HL-60 (cell line): ENCODE measurements at places on chromosomes 3 and 15.

DNA sequence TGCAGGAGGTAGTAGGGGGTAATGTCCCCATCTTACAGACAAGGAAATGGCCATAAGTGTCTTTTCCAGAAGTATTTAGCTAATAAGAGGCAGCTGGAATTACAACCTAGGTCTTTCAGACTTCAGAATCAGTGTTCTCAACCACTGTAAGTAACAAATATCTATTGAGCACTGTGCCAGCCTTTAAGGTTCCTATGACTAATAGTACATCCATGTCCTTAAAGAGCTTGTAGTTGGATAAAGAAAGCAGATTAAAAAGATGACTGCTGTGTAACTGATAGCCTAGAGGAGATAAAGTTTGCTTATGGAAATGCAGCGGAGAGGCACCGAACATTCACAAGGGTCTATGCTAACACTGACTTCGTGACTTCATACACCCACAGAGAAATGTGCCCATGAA lies 136.0 kb downstream of the KCNMB2 start:
- no peak for DNase-seq

GRCh38 chr3:129836381-129837064 lies 57.0 kb downstream of the TMCC1 start:
- no peak for DNase-seq

DNA sequence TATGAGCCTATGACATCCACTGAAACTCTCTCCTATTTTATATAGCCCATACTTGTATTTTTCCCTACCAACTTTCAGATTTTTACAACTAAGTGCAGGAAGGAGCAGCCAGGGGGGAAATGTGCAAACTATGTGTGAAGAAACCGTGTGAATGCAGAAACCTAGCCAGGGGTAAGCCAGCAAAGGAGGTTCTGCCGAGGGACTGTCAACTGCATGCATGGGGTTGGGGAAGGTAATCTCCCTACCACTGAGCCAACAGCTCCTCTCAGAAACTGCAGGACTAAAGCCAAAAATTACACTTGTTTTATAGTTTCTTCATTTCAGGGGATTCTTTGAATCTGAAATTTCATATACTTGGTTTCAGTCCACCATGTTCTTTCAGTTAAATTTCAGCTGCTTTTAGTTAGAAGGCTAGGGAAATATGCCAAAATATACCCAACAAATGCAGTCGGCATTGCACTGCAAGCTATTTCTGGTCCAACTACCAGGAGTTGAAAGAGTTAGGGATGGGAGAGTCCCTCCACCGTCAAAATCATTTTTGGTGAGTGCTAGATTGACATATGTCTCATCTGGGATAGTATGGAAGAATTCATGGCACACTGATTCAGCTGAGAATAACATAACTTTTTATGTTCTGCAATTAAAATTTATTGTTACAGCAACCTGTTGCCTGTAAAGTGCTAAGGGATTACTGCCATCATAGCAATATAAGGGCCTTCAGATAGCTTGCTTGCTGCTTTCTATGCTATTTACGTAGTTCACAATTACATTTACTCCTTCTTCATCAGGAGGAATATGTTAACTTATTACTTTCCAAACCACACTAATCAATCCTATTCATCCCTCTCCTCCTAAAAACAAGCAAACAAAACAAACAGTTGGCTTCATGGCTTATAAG lies 904.2 kb downstream of the ROBO1 start:
- DNase-seq: no peak

GRCh38 chr15:73746883-73747282 lies 6.3 kb downstream of the INSYN1 start:
- DNase-seq: no peak

GRCh38 chr3:99873269-99874102 lies 55.8 kb downstream of the CMSS1 start:
- DNase-seq: no peak

- DNase-seq: no peak
Measured at GRCh38 chr3:128435058-128435457, 31.6 kb downstream of the DNAJB8 start.

GRCh38 chr15:40055576-40056293 lies 16.8 kb upstream of the SRP14 start:
- DNase-seq: no peak

DNA sequence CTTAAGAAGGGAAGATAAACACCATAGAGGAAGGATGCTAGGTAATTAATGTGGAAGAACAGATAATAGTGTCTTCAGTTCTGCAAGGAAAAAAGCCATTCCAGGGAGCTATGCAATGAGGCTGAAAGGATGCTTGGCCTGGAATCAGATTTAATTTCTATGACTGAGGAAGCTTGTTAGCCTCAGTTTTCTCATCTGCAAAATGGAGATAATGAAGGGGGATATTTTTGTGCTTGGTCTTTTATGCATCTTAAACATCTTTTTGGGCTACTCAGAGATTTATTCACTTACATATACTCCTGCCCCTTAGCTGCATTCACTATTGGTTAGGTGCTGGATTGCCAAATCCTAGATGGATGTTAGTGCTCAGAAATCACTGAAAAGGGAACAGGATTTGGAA lies 16.7 kb downstream of the DNAJB11 start:
- DNase-seq: no peak

DNA sequence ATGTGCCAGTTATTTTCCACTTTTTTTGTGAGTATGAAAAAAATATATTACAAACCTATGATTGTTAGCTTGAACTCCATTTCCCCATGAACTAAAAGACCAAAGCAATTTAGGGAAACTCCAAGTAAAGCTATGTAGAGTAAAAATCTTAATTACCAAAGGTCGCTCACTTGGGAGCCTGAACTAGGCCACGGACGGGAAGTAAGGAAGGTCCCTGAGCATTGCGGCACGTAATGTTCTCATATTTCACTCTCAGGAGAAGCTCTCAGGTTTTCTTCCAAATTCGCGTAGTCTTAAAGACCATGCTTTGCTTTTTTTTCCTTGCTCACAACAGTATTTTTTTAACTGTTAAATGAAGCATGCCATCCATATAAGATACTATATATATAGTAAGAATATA lies 215.3 kb upstream of the RARB start:
- DNase-seq: no peak

DNA sequence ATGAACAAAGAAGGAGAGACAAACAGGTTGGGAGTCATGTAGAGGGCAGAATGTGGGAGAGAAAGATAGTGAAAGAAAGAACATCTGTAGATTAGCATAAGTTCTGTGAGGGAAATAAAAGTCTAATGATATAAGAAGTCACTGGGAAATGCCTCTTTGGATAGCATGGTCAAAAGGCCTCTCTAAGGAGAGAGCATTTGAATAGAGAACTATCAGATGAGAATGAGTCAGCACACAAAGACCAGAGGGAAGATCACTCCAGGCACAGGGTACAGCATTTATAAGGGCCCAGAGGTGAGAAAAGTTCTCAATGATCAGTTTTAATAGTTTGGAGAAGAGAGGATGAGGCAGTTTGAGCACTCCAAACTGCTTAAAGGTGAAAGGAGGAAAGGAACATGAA lies 7.9 kb upstream of the CPNE4 start:
- DNase-seq: no peak

GRCh38 chr3:172142864-172143451 lies 103.6 kb downstream of the FNDC3B start:
- no peak for DNase-seq

DNA sequence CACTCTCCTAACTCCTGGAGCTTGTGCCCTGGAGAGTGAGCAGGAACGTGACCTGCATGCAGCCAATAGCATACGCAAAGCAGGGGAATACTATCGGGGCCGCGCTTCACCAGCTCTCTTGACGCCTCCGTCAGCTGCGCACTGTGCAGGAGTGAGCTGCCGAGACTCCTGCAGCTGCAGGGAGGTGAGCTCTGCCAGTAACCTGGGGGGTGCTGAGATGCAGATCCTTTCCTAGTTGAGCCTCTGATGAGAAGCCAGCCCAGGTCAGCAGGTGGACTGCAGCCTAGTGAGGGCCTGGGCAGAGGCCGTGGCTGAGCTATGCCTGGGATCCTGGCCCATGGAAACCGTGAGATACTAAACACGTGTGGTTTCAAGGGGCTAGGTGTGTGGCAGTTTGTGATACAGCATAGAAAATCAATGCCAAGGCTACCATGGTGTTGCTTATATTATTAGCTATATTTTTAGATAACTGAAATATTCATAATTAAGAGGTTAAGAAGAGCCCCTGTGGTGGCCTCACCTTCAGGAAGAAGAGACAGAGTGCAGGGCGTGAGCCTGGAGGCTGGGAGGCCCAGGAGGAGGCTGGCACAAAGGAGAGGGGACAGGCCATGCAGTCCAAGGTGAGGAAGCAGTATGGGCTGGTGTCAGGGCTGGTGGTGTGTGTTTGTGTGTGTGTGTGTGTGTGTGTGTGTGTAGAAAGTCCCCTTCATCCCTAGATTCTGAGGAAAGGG lies 5.9 kb upstream of the DNAJB8 start:
- no peak for DNase-seq

- DNase-seq: no peak
Measured at GRCh38 chr15:48913141-48913540, 35.2 kb downstream of the EID1 start.

DNA sequence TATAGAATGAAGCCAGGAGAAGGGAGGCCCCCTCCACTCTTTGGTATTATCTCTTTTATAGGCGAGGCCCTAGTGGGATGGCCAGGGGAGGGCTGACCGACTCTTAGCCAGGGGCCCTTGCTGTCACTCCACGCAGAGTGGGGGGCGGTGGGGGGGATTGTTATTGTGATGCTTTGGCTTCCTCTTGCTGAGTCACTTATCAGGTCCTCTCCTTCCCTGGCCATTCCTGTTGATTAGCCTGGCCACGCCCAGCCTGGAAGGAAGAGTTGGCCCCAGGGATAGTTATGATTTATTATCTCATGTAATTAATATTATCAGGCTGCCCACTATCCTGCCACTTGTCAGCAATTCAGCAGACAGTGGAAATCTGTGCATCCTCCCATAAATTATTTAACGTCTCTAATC lies 25.5 kb upstream of the SKOR1 start:
- no peak for DNase-seq

- no peak for DNase-seq
Measured at GRCh38 chr3:153257673-153258351, 95.8 kb downstream of the RAP2B start.

- no peak for DNase-seq
Measured at GRCh38 chr3:14440531-14441239, 38.3 kb downstream of the SLC6A6 start.

DNA sequence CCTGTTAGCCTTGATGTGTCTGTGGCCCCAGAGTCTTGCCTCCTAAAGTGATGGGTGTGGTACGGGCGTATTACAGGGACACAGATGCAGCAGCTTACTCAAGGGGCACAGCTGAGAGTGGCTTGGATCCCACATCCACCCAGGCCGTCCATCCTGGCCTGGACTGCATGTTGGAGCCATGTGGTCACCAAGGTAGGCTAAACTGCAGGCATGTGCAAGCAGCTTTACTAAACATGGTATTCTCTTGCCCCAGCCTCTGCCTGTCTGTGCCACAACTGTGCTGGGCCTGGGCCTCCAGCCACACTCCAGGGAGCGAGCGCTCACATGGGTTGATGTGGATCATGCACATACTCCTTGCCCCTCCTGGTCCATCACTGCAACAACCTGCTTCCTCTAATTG lies 6.1 kb upstream of the GPR62 start:
- DNase-seq: no peak

GRCh38 chr3:153274561-153274960 lies 112.5 kb downstream of the RAP2B start:
- DNase-seq: no peak

GRCh38 chr3:63807961-63808565 lies 11.0 kb upstream of the C3orf49 start:
- peak; percentile 39 for DNase-seq

GRCh38 chr3:150770681-150771080 lies 7.7 kb upstream of the SIAH2 start:
- DNase-seq: no peak

DNA sequence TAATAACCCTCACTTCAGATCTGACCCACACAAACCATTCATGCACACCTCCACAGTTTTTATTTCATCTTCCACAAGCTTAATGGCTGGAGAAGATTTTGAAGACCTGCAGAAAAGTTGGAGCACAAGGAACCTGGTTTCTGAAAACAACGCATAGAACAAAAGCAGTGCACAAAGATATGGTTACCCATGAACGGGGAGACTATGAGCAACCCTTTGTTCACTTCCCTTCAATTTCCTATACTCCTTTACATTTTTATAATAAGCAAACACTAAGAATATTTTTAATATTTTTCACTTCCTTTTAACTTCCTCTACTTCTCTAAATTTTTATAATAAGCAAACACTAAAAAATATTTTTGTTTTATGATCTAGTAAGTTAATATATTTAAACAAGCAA lies 103.5 kb upstream of the UBE2E2 start:
- DNase-seq: no peak

- DNase-seq: no peak
Measured at GRCh38 chr3:68306571-68306970, 625.8 kb downstream of the TAFA4 start.

- DNase-seq: no peak
Measured at GRCh38 chr3:155110996-155111901, 31.1 kb downstream of the MME start.

GRCh38 chr3:141782386-141782932 lies 19.3 kb downstream of the GRK7 start:
- no peak for DNase-seq

DNA sequence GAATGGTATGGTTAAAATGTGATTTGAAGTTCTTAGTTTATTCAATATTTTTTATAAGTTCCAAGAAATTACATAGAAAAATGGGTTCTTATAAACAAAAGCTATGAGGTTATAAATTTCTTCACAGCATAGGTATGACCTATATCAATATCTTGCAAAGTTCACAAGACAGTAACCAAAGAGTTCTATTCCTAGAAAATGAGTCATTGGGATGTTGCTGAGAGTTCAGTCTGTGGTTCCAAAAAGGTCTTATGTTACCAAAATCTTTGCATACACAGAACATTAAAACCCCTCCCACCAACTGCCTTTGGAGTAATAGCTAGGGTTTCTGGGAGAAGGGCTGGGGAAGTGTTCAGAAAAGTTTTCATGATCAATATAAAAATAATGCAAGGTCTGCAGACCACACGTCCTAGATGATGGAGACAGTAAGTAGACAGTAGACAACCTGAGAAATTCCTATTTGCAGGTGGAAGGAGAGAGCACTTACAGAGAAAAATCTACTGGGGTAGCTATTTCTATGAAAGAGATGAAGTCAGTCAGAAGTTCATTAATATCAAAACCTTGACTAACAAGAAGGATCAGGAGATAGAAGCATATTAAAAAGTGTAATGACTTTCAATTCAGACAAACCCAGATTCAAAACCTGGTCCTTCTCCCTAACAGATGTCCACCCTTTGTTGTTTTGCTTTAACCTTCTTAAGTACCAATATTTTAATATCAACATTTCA lies 279.3 kb downstream of the KCNH8 start:
- DNase-seq: no peak

DNA sequence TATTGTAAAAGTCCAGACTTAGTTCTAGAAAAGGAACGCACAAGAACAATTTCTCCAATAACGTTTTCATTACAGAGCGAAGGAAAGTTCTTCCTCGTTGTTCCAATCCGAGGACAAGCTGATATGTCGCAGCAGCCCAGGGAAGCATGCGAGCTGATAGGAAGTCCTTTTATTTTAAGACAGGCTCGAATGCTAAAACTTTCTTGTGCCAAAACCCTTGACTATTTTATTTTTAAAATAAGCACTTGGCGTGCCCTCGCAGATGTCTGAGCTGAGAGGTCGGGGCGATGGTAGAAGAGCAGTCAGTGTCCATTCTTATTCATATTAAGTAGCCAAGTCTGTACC lies 433 bp upstream of the MITF start:
- no peak for DNase-seq
